MG63 (cell line): ENCODE measurements at places on chromosomes 7 and 10.

GRCh38 chr10:124081547-124082140, 11.8 kb downstream of the CHST15 start:
- DNase-seq, result no peak

GRCh38 chr10:59096631-59097030, 79.8 kb upstream of the PHYHIPL start:
- DNase-seq, result no peak

DNA sequence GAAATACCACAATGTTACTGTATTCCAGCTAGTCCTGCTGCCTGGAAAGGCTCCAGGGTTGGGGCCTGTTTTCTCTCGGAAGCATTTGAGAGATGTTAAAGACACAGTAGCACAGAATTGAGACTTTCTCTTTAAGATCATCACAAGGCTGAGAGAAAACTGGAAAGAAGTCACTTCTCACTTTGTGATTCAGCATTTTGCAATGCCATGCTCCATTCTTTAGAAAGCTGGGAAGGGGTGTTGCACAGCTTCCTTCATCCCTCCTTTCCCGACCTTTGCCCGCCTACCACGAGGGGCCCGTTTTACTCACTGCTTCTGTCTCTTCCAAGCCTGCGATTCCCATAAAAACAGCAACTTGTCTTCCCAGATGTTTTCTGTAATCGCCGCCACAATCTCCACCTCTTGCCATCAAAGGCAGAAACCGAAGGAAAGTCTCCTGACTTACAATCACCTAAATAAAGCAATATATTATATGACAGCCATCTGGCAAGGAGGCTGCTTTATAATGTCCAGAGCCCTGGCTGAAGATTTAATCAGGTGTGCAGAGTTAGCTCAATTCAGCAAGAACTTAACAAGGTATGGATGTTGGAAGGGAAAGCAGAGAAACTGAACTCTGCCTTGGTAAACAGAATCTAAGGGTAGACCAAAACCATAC, 18.9 kb downstream of the NOD1 start:
- DNase-seq, result peak; percentile 83

- DNase-seq, result peak; percentile 31
Observed at GRCh38 chr7:867406-868188, 8.8 kb upstream of the GET4 start.

DNA sequence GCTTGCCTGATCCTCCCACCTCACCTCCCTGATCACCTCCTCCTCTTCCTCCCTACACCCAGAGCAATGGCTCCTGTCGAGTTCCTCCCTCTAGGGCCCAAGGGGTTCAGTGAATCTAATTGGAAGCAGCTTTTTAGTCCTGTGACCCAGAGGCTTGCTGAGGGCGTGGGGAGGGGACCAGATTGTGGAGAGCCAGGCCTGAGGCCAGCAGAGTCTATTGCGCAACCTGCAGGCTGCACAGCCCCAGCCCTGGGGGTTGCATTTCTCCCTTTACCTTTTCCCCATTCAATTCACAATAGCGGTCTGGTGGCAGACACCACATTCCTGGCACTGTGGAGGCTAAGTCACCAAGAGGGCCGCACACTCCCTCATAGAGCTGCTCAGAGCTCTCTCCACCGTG, 32.5 kb downstream of the GHRHR start:
- no peak for DNase-seq

- DNase-seq, result no peak
Observed at GRCh38 chr7:144682581-144683280, 153.1 kb downstream of the TPK1 start.

GRCh38 chr10:79020015-79020491, 48.7 kb upstream of the ZMIZ1 start:
- DNase-seq, result peak; percentile 26

- DNase-seq, result no peak
Observed at GRCh38 chr7:159141660-159142059, 3.0 kb downstream of the VIPR2 start.

GRCh38 chr10:77479586-77479985, 158.0 kb downstream of the KCNMA1 start:
- DNase-seq, result no peak

DNA sequence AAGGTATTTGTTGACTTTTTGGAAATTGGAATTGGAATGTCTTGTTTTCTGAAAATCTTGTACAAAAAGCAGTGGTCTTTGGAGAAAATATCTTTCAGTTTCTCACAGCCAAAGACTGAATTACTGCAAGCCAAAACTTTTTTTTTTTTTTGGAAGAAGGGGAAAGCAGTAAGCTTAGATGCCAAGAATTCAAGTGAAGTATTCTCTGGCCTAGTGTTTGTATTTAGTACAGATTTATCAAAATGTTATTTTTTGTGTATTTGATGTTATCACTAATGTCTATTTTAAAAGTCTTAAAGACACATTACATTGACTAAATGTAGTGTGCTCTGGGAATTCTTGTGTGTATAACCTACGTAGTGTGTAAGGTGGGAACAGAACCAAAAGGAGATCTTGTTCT, 6.2 kb downstream of the TET1 start:
- DNase-seq, result no peak

DNA sequence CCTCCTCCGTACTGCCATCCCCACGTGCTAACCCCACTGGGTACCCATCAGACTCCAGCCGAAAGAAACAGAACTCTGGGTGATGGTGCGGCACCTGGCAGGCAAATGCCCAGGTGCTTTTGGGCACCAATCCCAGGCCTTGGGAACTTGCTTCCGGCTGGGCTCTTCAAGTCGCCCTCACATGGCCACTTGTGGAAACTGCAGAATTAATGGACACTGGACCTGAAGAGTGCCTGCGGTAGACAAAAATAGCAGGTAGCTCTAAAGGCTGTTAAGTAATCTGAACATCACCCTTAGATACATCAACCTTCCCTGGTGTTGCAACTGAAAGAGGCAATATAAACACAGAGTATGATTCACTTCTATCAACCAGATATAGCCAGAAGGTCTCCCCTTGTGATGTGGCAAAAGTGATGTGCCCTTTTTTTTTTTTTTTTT, 644.4 kb downstream of the GRM8 start:
- peak; percentile 1 for DNase-seq

- DNase-seq, result no peak
Observed at GRCh38 chr10:7345717-7346116, 65.1 kb downstream of the SFMBT2 start.

GRCh38 chr7:147170341-147171012, 1053.9 kb downstream of the CNTNAP2 start:
- no peak for DNase-seq

DNA sequence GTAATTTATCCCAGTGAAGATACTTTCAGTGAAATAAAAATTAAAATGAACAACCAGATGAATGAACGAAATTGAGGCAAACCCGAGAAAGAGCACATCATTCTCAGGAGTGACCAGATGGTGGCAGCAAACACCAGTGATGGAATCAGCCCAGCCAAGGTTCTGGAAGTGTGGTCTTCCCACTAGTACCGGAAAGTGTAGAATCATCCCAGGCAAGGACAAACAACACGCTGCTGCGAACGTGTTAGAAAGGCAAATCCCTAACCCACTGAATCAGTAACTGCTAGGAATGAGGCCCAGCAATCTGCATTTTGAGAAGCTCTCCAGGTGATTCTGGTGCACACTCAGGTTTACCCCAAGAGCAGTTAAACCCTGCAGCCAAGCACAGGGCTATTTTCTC, 15.5 kb upstream of the SLC18A3 start:
- peak; percentile 54 for DNase-seq

GRCh38 chr10:77289790-77290189, 347.8 kb downstream of the KCNMA1 start:
- DNase-seq, result no peak

GRCh38 chr10:73874267-73875138, at the start of gene CAMK2G:
CAMK2G (minus strand) TSS chr10:73874555; CDS start chr10:73874461, 94 bp downstream.
- peak; percentile 89 for DNase-seq

DNA sequence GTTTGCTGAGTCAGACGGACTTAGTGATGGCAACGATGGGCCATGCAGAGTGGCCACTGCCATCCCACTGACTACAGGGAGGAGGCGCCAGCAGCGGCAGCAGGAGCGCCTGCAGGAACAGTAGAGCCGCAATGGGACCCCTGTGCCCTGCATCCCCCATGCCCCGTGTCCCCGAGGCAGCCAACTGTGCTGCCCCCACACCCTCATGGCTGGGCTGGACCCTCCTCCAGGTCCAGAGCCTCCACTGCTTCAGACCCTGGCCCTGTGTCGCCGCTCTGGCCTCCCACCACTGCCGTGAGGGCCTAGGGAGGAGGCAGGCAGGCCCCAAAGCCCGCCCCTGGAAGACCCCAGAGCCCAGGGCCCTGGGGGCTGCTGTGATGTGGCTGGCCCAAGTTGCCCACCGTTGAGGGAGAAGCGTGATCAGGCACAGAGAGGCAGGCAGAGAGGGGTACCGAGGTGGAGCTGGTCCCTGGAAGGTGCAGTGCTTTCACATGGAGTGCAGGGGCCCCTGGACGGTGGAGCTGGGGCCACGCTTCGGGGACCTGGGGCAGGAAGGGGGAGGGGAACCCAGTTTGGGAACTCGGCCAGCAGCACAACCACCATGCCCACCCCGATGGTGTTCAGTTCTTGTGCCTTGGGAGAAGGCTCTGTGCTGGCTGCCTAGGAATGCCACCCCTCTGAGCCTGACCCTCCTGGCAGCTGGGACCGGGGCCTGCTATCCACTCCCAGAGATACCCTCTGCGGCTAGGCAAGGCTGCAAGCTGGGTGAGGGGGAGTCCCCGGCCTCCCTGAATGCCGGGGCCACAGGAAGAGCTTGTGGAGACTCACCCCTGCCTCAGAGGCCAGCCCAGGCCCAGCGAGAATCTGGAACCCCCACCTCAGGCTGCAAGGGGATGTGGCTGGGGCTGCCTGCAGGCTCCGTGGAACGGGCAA, 32.6 kb downstream of the DKK1 start:
- DNase-seq, result no peak

DNA sequence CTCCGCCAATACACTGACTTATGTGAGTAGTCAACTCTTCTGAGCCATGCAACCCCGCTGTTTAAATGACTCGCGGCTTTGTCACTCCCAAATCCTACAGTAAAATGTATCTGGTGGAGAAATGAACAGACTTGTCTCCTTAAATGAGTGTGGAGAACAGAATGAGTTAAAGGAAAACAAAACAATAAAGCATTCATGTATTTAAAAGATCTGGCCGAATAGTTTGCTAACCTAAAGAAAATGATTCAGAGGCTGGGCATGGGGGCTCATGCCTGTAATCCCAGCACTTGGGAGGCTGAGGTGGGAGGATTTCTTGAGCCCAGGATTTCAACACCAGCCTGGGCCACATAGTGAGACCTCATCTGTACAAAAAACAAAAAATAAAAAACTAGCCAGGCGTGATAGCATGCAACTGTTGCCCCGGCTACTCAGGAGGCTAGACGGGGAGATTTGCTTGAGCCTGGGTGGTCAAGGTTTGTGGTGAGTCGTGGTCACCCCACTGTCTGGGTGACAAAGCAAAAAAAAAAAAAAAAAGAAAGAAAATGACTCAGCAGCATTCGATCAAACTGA, 86.5 kb upstream of the PFKP start:
- DNase-seq, result peak; percentile 73

- peak; percentile 74 for DNase-seq
Observed at GRCh38 chr10:73096041-73096448, 621 bp downstream of the P4HA1 start.

DNA sequence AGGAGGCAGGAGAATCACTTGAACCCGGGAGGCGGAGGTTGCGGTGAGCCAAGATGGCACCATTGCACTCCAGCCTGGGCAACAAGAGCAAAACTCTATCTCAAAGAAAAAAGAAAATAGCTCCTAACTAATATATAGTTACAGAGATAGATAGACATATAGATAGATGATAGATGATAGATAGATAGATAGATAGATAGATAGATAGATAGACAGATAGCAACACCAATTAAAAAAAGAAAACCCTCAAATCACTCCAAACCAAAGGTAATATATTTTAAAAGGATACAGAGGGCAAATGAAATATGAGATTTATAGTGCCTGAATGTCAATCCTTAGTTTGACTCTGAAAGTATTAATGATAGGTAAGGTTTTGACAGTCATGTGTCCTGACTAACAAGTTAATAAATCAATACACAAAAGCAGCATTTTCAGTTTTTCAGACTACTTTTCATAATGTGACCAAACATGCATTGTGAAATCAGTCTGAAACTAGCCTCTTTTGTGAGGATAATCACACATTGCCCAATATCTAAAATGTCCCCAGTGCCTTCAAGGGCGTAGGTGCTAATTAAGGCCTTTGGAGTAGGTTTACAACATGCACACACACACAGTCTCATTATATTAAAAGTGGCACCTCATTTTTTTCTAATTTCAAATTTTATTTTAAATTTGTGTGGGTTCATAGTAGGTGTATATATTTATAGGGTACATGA, 61.2 kb downstream of the BPGM start:
- no peak for DNase-seq

- peak; percentile 33 for DNase-seq
Observed at GRCh38 chr7:27111042-27111750, 8.7 kb upstream of the HOXA2 start.

DNA sequence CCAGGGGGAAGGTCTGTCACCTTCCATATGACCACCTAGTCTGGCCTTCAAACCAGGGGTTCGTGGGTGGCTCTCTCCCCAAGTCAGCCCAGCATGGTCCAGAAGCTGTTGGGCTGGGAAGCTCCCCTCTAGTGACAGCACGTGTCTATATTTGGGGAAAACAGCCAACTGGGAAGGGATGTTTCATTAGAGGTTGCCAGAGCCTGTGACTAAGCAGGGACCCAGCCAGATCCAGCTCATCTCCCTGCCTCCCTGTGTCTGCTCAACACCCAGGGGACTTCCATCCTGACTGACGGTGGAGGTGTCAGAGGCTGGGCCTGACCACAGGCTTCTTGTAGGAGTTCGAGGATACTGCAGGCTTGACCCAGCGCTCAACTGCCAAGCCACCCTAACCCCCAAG, 10.5 kb downstream of the STYXL1 start:
- peak; percentile 86 for DNase-seq

GRCh38 chr10:123943307-123943706, 51.7 kb upstream of the CPXM2 start:
- no peak for DNase-seq

GRCh38 chr7:30904561-30904960, 7.1 kb upstream of the AQP1 start:
- DNase-seq, result no peak

DNA sequence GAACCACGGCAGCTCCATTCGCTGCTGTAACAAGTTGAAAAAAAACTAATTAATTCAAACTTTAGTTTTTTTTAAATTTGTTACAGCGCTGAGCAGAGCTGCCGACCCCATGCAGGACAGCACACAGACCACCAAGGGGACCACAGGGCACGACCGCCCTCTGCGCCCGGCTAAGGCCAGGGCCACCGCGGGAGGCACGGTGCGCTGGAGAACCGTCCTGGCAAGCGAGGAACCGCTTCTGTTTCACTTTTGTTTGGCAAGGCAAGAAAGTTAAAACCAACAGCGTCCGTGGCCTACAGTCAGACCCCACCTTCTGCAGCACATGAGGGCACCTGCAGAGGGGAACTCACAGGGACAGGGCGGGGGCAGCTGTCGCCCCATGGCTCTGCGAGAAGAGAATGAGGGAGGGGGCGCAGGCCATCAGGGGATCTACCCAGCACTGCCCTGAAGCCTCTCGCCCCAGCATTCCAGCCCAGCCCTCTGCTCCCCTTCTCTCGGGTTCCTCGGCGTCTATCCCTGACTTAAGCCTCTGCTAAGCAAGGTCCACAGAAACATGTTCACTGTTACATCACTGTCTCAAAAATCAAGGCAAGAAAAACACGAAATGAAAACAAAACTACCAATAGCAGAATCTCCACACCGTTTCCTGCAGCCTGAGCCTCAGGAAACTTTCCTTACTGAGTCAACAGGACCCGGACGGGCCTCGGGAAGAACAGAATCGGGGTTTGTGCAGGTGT, 204.4 kb downstream of the DIP2C start:
- peak; percentile 39 for DNase-seq

GRCh38 chr10:99161165-99161564, 74.5 kb downstream of the HPSE2 start:
- no peak for DNase-seq
